T-helper 17 cell (primary cell): ENCODE measurements at places on chromosomes 5 and 9.

DNA sequence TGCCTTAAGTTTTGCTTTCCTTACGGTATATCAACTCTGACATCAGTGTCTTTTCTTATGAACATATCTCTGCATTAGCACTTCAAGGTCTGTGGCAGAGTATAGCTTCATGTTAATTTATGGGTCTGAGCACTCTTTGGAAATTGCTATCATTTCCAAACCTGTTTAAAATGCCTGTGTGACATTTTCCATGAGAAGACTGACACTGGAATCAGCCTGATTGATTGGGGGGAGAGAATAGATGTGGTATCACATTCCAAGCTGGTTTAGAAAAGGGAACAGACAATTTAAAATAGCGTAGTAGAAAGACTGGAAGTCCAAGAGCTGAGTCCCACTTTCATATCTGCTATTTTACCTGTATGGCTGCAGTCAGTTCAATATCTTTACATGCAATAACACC is 272.1 kb upstream of the CDH10 start:
- no peak for DNase-seq
- H3K27ac ChIP-seq, result no peak overlapping the region
- H3K4me1 ChIP-seq, result no peaks in the 10 kb centered on the region
- H3K36me3 ChIP-seq, result no peaks in the 10 kb centered on the region

DNA sequence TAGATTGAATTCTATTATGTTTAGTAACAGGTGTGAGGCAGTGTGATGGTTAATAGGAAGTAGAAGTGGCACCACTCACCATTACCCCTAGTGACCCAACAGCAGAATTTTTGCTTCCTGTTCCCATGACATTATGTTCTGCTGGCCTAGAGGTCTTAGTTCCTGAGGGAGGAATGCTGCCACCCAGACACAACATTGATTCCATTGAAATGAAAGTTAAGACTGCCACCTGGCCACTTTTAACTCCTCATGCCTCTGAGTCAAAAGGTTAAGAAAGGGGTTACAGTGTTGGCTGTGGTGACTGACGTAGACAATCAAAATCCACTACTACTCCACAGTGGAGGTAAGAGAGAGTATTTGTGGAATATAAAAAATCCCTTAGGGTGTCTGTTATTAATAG is 218.9 kb upstream of the NMUR2 start:
- no peak overlapping the region for H3K4me3 ChIP-seq
- no peaks in the 10 kb centered on the region for H3K4me1 ChIP-seq
- peaks cover 16% of the 10 kb centered on the region for H3K27me3 ChIP-seq
- no peak for DNase-seq
- no peaks in the 10 kb centered on the region for H3K36me3 ChIP-seq
- no peak overlapping the region for H3K27ac ChIP-seq

GRCh38 chr5:98095072-98095471 is 678.4 kb upstream of the RGMB start:
- H3K27me3 ChIP-seq, result no peaks in the 10 kb centered on the region
- H3K4me3 ChIP-seq, result no peak overlapping the region
- no peaks in the 10 kb centered on the region for H3K4me1 ChIP-seq
- no peak overlapping the region for H3K27ac ChIP-seq
- DNase-seq, result no peak
- H3K36me3 ChIP-seq, result no peaks in the 10 kb centered on the region

DNA sequence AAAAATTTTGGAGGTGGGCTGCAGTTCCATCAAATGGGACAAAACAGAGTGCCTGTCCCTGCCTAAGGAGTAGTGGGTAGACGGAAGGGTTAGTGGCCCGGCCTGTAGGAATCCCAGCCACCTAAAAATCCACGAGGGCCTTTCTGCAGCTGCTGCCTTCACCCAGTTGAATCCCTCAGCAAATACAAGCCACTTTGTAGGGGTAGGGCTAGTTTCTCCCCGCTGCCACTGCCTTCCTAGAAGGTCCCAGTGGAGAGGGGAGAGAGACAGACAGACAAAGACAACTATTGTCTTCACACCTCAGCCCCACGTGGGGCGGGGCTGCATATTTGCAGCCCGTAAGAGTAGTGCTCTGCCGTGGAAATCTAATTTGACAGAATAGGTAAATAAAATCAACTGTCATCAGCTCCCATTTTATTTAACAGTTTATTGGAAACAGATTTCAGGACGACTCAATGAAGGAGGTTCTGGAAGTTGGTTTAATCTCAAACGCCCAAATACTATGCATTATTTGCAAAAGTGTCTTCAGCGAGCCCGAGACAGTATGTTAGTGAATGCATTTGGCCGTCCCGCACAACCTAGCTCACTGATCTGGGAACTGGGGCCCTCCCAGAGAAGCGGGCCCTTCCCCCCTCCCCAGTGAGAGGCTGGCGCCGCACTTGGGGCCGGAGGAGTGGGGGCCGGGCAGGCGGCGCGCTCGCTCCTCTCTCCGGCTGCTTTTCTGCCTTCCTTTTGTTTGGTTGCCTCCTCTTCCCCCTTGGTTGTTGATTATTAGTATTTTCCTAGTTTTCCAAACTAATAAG is 67.6 kb upstream of the TBCA start:
- peaks cover 4% of the 10 kb centered on the region for H3K36me3 ChIP-seq
- peaks cover 10% of the 10 kb centered on the region for H3K4me1 ChIP-seq
- H3K27me3 ChIP-seq, result peaks cover 80% of the 10 kb centered on the region
- DNase-seq, result no peak
- peak overlapping the region; percentile 86 for H3K4me3 ChIP-seq

DNA sequence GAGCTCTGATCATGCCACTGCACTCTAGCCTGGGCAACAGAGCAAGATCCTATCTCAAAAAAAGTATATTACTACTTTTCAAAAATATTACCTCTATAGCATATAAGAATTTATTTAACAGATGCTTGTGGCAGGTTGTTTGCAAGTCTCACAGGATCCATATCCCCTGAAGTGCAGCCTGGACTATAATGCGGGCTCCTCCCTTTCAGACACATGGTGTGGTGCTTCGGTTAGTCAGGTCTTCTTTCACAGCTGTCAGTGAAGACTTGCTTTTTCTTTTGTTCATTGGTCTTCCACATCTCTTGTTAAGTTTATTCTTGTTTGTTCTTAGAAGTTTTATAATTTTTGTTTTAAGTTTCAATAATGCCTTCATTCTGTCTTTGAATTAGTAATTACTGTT is 9.4 kb upstream of the HRCT1 start:
- no peak overlapping the region for H3K4me3 ChIP-seq
- DNase-seq, result no peak
- peaks cover 3% of the 10 kb centered on the region for H3K36me3 ChIP-seq
- H3K27ac ChIP-seq, result no peak overlapping the region
- H3K4me1 ChIP-seq, result peaks cover 4% of the 10 kb centered on the region

- peaks cover 19% of the 10 kb centered on the region for H3K27me3 ChIP-seq
- DNase-seq, result no peak
- H3K4me3 ChIP-seq, result no peak overlapping the region
- peaks cover 7% of the 10 kb centered on the region for H3K36me3 ChIP-seq
- H3K4me1 ChIP-seq, result peaks cover 2% of the 10 kb centered on the region
- no peak overlapping the region for H3K27ac ChIP-seq
Measured at GRCh38 chr5:142246-142810, 49.0 kb upstream of the LRRC14B start.

GRCh38 chr5:150758203-150758530 is 650 bp downstream of the DCTN4 start:
- H3K36me3 ChIP-seq, result peaks cover 4% of the 10 kb centered on the region
- DNase-seq, result no peak
- H3K4me1 ChIP-seq, result peaks cover 15% of the 10 kb centered on the region
- H3K27ac ChIP-seq, result no peak overlapping the region

- H3K27ac ChIP-seq, result no peak overlapping the region
- H3K4me3 ChIP-seq, result no peak overlapping the region
- H3K4me1 ChIP-seq, result peaks cover 7% of the 10 kb centered on the region
- DNase-seq, result no peak
- H3K36me3 ChIP-seq, result no peaks in the 10 kb centered on the region
Measured at GRCh38 chr5:1782385-1783215, 17.0 kb downstream of the MRPL36 start.
